ENCODE measurements at places on chromosomes 2 and 18. TPM values are rescaled to one million over a fixed set of nuclear protein-coding genes. Genes with fewer than 3 reads are reported as not detected.
A peak's percentile ranks its signal among the peaks of the same experiment; 100 is the strongest.

GRCh38 chr2:158392687-158393086 lies 63.9 kb downstream of the CCDC148 start:
- no peak for DNase-seq

DNA sequence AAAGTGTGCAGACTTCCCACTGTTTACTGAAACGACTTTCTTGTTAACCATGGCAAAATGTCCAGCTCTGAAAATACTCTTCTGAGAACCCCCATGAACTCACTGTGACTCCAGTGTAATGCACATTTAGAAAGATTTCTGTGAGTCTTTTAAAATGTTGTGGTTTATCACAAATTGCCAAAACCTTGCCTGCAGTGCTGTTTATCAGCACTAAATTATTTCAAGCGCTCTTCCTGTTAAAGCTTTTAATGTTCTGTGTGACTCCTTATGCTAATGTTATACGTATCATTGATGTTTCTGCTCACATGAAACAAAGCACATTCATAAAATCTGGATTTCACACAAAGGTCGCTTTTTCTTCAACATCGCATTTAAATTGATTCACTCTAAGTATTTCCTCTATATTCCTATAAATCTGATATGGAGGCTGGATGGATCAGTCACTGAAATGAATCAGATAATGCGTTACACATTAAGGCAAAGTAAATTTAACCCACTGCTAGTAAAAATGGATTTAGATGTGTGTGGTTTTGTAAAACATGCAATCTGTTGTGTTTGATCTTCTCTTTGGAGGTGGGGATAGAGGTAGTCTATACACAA lies 521.2 kb downstream of the NYAP2 start:
- no peak for DNase-seq

DNA sequence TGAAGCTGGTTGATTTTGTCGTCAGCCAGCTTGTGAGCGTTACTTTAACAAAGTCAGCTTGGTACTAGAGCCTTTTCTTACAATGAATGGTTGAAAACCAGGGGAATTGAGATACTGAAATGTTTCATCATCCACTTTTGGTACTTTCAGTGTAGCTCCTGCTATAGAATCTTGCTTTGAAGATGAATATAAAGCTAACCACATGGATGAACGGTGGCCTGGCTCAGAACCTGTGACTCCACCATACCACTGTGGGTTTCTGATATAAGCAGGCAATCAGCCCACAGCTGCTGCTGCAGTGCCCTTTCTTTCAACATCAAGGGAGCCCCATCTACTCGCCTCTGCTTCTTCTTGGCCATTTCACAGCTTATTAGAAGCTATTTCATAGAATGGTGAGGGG lies 53.2 kb upstream of the GPR45 start:
- no peak for DNase-seq

DNA sequence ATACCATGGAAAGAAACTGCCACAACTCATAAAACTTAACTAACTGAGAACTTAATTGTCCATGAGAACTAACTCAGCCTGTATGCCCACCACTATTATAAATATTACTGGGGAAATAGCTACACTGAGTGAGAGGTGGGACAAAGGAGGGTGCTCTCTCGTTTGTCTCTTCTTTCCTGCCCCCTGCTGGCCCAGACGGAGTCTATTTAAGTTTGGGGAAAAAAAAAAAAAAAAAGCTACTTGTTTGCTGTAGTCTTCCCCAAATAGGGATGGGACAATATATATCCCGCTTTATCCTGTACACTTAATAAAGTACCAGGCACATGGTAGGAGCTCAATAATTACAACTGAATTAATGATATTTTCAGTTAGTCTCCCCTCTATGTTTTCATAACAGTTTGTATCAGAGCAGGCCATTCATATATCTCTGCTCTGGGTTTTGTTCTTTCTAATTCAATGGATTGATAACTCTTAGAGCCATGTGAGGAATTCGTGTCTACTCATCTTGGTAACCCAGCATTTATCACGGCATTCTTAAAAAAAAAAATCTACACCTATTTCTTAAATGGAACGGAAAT lies 647.6 kb upstream of the PKDCC start:
- peak; percentile 20 for DNase-seq

DNA sequence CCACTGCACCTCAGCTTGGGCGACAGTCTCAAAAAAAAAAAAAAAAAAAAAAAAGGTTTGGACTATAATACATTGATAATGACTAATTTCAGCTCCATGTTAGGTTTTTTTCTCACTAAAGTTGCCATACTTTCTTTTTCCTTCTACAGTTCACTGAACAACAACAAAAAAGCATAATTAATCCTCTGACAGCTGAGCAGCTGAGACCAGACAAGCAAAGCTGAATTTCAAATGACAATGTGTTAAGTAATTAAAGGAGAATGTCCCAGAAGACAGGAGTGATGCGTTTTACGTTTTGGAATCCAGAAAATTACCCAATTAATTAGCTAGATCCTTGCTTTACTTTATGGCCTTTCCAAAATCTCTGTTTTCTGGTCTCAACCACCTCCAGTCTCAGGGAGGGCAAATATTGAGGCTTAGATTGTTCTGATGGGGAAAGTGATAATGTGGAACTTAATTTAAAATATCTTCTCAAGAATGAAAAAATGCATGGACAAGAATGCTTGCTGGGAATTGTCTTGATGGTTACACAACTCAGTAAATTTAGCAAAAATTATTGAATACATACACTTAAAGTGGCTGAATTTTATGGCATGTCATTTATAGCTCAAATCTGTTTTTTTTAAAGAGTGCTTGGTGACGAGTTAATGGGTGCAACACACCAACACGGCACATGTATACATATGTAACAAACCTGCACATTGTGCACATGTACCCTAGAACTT lies 17.4 kb upstream of the RMDN2 start:
- no peak for DNase-seq

DNA sequence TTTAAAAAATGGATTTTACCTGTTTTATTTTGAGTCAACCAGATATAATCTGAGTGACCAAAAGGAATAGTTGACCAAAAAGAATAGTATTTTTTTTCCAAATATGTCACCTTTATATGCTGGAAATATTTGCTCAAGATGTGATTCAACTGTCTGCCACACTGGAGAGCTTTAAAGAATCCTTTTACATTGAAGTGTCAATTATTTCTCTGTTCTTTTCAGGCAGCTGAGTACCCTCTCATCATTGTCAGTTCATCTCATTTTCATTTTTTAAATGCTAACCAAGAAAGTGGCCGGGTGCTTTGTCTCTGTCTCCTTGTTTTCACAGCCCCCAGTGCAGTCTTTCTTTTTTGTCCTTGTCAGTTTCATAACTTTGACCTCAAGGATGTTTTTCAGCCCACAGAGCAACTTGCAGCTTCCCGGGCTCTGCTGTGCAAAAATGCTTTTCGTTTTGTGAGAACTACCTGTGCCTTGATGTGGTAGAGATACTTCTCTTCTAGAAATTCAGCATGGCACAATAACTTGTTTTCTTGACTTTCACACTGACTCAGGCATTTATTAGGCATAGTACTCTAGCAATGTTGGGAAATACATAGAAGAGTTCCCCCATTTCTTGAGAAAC lies 23.4 kb upstream of the CERS6 start:
- no peak for DNase-seq

- DNase-seq = no peak
These were observed 30.8 kb downstream of the CCDC93 start for GRCh38 chr2:117983040-117983439.

DNA sequence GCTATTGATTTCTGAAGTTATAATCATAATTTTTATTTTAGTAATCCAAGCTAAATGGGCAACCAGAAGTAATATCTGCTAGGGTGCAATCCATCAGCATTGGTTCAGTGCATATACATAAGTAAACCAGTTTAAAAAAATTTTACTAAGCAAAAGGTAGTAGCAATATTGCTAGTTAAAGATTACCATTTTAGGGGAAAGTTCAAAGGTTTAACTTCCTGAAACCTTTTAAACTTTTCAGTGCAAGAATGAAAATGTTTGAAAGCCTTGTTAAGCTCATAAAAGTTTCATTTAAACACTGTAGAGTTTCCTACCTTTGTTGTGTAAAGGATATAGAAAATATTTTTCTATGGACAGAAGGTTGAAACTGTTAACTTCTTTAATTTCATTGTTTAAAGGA lies 31.0 kb upstream of the EPB41L5 start:
- no peak for DNase-seq

DNA sequence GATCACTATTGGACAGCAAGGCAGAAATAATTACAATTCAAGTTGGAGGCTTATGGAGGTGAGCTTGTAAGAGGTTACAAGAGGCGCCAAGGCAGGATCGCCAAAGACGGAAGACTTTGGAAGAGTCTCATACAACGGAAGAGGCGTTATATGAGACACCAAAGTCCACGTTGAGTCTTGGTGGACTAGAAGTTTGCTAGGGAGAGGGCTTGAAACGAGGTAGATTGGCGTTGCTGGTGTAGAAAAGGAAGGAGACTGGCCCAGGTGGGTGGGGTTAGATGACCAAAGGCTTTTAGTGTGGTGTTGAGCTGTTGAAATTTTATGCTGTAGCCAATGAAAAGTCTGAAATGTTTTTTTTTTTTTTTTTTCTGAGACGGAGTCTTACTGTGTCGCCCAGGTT lies 1.4 kb downstream of the MSH2 start:
- peak; percentile 36 for DNase-seq

DNA sequence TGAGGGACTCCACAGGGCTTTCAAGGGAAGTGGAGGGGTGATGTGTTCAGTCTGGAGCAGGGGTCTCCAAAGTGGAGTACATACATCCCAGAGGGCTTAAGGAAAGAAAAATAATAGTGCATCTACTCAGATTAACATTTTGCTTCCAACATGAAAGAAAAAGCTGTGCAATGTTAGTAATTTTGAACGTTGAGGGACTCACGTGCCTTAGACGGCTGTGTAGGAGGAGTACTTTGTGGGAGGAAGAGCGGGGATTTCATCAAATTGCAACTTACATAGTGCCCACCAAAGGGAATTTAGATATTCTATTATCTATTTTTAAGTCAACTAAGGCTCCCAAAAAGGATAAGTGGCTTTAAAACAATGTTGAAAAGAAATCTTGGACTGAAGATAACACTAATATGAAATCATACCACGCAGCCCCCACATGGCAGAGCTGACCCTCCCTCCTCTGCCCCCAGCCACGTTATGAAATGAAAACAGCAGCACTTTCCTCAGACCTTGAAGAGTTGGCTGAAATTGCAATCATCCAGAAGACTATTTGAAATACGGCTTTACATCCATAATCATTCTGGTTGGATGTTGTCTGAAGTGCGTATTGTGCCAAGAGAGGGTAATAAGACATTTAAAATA lies 42.9 kb downstream of the MEX3C start:
- peak; percentile 44 for DNase-seq

Gene TEX44
- not detected for total RNA-seq

Gene NAT8
- total RNA-seq = not detected

Gene TLX2
- total RNA-seq = not detected

Gene CHST10
- 13.5 TPM for total RNA-seq

Gene CYP26B1
- not detected for total RNA-seq

Gene GAL3ST2
- total RNA-seq = 1.1 TPM

Gene DNAJC5G
- 18.1 TPM for total RNA-seq

Gene FAP
- total RNA-seq = not detected

Gene CCDC85A
- total RNA-seq = not detected

Gene SLC23A3
- 6.7 TPM for total RNA-seq

Gene KIAA2012
- not detected for total RNA-seq

Gene BOLL
- total RNA-seq = not detected

Gene COPS7B
- 76.6 TPM for total RNA-seq

Gene DYNAP
- total RNA-seq = not detected

Gene GCG
- total RNA-seq = not detected

Gene ARHGAP28
- not detected for total RNA-seq

All from OCI-LY7 (cell line).